ENCODE measurements at places on chromosomes 5 and 9.

DNA sequence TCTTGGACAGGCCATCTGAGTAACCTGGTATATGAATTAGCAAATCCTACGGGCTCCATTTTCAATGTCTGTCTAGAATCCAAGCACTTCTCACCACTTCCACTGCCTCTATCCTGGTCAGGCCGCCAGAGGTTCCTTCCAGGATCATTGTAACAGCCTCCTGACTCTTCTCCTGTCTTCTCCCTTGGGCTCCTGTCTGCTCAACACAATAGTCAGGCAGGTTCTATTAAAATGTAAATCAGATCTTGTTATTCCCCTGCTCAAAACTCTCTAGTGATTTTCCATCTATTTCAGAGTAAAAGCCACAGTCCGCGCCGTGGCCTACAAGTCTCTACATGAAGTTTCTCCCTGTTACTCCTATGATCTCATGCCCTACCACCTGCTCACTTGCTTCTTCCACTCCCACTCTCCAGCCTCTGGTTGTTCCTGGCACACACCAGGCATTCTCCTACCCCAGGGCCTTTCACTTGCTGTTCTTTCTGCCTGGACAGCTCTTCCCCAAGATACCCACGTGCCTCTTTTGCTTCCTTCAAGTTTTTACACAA is 21.7 kb downstream of the ZNF366 start:
- no peak for DNase-seq

DNA sequence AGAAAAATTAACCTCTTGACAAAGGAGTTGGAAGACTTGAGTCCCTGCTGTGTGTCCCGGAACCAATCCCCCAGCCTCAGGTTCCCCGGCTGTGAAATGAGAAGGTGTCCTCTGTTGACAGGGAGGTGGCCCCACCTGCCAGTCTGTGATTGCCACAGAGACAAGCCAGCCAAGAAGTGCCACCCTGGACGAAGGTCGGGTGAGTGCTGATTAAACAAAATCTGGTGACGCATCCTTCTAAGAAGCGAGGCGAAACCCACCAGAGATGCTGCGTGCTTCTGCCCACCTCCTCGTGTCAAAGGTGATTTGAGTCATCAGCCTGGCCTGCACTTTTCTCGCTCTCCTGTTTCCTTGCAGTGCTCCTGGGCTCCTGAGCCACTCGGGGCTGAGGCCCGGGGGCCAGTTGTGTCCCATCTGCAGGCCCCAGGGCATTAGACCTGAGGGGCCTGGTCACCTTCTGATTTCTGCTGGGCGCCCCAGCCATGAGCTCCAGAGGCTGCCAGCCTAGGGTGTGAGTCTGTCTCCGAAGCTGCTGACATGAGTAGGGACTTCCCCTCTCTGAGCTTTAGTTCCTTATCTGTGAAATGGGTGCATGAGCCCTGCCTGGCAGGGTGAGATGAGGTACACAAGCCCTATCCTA is 28.7 kb downstream of the NEK6 start:
- peak; percentile 36 for DNase-seq

DNA sequence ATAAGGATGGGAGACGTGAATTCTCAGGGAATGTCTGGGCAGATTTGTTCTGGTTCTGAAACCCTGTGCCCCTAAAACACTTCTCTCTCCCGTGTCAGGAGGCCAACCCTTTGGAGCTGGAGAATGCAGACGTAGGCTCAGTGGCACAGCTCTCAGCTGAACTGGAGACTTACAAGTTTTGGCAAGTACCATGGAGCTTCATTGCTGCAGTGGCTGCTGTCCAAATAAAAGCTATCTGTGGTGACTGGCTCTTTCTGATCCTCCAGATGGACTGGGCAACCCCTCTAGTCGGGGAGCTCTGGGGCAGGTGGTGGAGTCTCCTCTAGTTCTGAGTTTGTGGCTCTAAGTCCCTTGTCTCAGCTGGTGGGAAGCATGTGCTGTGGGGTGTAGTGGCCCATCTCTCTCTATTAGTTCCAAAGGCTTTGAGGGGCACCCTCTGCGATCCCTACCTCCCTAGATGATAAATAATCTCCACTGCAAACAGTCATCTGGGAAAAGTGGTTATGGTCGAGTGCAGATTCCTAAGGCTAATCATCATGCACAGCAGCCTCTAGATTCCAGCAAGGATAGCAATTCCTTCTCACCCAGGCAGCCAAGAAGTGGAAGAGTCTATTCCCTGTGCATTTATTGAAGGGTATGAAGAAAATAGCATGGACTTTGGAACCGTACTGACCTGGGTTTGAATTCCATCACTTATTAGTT is 204.2 kb upstream of the KLF4 start:
- DNase-seq, result no peak

DNA sequence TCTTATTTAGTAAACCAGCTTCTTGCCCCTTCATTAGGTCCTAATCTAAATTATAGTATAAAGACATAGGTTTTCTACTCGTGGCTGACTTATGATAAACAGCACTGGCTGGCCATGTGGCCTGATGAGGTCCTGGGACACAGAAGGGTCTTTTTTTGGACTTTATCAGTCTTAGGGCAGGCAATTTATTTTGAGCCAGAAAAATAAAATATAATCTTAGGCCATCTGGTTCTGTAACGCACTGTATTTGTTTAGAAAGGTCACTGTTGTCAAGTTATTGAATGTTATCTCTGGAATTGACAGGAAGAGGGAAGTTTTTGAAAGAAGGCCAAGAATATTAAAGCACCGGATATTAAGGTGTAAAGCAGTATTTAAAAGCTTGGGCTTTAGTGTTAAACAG is 53.9 kb downstream of the RFX3 start:
- DNase-seq, result no peak

DNA sequence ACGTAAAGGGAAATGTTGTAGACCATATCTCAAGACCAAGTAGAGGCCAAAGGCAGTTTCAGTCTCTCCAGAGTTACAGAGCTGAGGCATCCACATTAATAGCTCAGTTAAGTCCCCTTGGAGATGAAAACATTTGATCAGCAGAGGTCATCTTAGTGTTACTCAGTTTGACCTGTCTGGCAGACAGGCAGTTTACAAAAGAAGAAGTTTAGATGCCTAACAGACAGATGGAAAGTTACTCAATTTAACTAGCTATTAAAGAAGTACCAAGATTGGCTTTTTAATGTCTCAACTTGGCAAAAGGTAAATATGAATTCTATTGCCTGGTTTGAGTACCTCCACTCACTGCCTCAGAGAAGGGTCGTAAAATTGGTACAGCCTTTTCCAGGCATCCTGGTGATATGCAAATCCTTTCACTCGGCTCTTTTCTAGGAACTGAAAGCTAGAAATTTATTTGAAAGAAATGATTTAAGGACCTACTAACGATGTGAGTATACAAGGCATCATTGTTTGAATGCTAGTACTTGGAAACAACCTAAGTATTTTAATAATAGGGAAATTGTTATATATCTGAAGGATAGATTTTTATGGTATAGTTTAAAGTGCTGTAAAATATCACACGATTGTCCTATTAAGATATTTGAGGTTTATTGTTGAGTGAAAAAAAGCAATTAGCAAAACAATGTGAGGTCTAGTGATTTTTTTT is 14.8 kb downstream of the ACO1 start:
- no peak for DNase-seq

DNA sequence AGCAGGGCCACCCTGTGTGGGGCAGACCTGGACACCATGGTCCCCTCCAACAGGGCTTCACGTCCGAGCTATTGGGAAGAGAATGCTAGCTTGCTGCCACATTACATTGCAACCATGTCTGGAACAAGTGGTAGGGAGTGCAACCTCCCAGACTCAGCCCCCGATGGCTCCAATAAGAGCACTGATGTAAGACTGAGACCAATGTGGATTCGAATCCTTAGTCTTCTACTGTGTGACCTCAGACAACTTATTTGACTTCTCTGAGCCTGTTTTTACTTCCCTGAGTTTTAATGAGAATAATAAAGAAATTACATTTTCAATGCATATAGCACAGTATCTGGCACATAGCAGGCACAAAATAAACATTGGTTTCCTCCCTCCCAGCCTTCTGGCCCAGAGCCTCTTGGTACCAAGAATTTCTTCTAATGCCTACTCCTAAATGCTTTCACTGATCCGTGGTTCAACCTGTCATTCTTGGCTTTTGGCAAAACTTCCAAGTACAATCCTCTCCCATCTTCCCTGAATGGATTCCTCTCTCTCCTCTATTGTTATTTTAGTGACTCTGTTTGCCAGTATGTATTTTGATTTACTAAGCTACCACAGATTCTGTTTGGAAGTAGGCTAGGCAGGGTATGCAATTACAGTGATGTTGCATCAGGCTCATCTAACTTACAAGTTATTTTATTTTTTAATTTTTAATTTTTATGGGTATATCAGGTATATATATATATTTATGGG is 34.6 kb upstream of the COL15A1 start:
- DNase-seq, result no peak

GRCh38 chr5:38453506-38453905 is 102.9 kb downstream of the LIFR start:
- DNase-seq, result no peak

DNA sequence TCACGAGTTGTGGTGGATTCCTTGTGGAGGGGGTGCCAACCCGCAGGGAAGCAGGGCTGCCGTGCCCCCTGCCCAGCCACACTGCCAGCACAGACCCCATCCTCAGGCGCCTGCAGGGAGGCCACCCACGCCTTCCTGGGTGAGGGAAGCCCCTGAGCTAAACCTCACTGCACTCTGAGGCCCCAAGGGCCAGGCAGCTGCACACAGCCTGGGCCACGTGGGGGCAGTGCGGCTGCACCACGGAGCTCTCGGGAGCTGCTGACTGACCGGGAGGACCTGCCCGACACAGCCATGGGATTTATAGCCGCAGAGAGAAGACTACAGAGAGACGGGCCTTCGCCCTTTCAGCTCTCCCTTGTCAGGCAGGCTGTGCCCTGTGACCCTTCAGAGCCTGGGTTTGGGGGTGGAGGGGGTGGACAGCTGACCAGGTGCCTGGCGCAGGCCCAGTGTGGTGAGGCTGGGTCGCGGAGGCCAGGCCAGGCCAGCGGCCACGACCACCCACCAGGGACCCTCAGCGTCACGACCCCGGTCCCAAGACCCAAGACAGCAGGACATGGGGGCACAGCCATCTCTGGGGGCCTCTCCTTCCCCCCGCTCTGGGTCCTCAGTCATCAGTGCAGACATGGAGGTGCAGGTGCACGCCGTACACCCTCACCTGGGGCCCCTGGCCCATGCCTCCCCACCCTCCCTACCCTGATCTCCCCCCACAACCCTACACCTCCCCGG is 4.3 kb upstream of the AHRR start:
- no peak for DNase-seq

- no peak for DNase-seq
Observed at GRCh38 chr5:138568061-138568824, 7.0 kb downstream of the HSPA9 start.

DNA sequence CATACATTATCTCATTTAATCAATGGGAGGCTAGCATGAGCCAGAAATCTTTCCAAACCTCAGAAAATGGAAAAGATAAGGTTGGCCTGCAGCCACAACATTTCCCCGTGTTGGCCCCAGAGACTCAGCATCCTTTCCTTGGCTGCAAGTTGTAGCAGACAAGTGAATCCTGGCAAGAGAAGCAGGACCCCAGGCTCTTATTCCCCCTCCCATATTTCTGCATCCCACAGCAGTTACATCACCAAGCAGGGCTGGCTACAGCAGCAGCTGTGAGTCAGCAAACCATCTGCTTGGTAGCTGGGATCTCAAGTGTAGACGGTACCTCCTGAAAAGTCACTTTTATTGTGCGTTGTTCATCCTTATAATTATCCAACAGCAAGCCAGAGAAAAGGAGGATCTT is 212.4 kb downstream of the GNA14 start:
- DNase-seq, result no peak

Data from activated T-helper 9 cell treated with anti-CD3 and anti-CD28 coated beads, Interleukin-2, amount 50 U/mL, for 16 hours (primary cell).